Brain (organoid and tissue), 16 donors: ENCODE measurements at places on chromosomes 13 and 19.

GRCh38 chr19:19064811-19065745, 1.3 kb downstream of the SLC25A42 start:
- peak; percentile 32 for DNase-seq

GRCh38 chr13:86282442-86282841, 483.2 kb upstream of the SLITRK6 start:
- DNase-seq: no peak

- no peak for DNase-seq
Measured at GRCh38 chr19:4577020-4577782, 17.7 kb upstream of the SEMA6B start.

DNA sequence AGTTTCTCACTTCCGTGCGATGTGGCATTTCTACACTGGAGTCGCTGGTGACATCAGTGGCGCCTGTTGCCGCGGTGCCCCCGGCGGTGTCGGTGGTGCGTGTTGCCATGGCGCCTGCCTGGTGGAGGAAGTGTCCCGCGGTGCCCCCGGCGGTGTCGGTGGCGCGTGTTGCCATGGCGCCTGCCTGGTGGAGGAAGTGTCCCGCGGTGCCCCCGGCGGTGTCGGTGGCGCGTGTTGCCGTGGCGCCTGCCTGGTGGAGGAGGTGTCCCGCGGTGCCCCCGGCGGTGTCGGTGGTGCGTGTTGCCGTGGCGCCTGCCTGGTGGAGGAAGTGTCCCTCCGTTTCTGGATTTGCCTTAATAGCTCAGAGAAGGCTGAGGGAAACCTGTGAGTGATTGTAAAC, 127.6 kb downstream of the KDM4B start:
- DNase-seq: no peak

GRCh38 chr13:56988543-56988942, 152.2 kb upstream of the PRR20A start:
- DNase-seq: no peak

- no peak for DNase-seq
Measured at GRCh38 chr19:2822846-2823245, 3.2 kb downstream of the ZNF554 start.

DNA sequence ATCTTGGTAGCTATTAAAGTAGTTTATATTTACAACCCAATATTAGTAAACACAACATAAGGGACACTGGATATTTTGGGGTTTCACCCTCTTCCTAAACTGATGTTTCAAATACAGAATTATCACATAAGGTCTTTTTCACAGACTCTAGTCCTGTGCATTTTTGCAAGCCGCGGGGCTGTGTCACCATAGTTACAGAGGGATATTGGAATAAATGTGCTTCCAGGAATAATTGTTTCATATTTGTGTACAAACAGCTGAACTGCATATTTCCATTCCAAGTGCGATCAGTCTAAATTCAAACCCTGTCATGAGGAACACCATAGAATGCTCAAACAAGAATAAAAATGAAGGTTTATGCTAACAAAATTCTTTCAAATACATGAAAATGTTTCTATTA, 762.5 kb upstream of the ARGLU1 start:
- DNase-seq: peak; percentile 64

DNA sequence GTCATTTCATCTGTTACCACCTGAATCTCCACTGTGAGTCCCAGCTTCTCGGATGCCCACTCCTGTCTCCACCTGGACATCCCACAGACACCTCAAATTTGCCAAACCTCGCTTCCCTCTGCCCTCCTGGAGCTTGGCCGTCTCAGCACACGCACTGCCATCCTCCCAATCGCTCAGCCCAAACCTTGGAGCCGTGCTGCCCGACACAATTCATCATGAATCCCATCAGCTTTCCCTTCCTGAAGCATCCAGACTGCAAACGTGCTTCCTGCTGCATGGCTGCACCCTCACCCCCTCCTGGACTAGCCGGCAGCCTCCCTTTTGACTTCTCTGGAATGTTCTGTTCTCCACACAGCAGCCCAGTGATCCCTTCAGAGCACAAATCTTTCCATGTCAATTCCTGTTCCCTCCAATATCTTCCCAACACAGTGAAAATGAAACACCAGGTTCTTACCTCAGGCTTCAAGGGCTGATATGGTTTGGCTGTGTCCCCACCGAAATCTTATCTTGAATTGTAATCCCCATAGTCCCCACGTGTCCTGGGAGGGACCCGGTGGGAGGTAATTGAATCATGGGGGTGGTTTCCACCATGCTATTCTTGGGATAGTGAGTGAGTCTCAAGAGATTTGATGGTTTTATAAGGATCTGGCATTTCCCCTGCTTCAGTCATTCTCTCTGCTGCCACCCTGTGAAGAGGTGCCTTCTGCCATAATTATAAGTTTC, 1.1 kb upstream of the PROZ start:
- no peak for DNase-seq

DNA sequence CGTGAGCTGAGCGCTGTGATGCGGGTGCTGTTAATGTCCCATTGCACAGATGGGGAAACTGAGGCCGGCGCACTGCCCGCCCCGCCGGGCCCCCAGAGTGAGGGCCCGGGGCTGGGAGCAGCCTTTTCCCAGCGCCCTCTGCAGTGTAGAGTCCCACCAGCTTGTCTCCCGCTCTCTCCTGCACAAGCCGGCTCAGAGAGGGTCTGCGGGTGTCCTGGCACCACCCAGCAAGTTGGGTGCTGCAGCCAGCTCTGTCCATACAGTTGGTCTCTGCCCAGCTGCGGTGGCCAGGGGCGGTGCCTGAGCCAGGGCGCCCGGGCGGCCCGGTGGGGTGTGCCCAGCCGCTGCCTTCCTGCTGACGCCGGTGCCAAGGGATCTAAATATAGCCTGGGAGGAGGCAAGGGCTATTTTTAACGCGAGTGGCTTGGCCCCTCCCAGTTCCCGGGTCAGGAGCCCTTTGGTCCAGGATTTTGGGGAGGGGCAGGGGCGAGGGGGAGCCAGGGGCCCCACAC, 19.3 kb downstream of the GADD45B start:
- no peak for DNase-seq

DNA sequence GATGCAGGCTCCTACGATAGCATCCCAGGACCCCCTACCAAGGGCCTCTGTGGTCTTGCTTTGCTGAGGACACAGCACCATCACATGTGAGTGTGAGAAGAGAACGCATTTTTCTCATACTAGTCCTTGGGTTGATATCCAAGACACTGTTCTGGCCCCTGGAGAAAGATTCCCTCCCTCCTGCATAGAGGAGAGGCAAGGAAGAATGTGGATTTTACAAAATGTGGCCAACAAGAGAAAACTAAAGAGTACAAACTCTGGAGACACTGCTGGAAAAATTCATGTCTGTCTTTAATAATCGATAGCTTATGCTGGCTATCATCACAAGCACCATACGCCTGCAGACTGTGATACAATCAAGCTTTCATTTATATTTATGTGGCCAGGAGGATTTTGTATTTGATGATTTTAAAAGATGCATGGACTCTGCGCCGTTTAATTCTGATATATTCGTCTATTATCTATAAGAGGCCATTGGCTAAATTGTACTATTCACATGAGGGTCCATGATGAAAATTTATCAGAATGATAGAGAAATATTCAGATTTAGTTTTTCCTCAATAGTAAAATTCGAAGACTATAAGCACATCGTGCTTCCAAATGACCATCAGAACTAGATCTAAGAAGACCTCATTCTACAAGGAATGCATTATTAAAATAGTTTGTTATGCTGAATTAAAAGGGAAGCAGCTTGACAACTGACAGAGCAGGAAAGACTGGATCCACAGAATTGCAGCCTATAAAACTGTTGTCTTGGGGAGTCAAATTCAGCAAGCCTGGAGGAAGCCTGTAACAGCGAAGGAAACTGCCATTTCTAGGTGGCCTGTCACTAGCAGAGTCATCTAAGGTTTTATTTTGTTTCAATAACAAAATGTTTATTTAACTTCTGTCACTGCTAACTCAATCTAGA, 578.7 kb downstream of the DIAPH3 start:
- DNase-seq: no peak

DNA sequence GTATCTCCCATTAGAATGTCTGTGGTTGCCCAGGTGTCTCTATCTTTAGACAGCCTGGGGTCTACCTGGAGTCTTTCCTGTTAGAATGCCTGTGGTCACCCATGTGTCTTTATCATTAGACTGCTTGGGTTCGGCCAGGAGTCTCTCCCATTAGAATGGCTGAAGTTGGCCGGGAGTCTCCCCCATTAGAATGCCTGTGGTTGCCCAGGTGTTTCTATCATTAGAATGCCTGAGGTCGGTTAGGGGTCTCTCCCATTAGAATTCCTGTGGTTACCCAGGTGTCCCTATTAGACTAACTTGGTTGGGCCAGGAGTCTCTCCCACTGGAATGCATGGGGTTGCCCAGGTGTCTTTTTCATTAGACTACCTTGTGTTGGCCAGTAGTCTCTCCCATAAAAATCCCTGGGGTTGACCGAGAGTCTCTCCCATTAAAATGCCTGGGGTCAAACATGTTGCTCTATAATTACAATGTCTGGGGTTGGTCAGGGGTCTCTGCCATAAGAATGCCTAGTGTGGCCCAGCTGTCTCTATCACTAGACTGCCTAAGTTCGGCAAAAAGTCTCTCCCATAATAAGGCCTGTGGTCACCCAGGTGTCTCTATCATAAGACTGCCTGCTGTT, 1448.7 kb downstream of the UQCRFS1 start:
- no peak for DNase-seq

DNA sequence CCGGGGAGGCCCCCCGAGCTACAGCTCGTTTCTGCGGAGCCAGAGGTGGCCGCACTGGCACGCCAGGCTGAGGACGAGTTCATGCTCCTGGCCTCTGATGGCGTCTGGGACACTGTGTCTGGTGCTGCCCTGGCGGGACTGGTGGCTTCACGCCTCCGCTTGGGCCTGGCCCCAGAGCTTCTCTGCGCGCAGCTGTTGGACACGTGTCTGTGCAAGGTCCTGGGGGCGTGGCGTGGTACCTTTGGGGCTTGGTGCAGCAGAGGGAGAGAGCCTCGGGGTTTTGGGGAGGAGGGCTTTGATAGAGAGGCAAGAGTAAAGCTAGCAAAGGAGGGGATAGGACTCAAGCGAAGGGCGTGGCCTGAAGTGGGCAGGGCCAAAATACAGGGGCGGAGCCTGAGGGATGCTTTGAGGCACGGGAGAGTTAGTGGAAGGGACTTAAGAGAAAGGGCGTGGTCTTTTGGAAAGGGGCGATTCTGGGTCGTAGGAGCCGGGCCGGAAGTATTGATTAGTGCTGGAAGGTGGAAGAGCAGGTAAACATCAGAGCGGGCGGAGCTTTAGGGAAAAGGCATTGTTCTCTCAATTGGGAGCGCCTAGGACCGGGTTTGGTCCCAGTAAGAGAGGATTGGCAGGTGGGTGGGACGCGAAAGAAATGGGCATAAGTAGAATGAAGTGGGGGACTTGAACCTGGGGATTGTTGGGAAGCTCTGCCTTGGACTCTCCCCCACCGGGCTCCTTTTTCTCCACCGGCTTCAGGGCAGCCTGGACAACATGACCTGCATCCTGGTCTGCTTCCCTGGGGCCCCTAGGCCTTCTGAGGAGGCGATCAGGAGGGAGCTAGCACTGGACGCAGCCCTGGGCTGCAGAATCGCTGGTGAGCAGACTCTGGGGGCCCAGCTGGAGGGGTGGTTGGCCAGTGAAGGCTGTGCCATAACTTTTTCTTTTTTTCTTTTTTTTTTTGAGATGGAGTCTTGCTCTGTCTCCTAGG, 1.2 kb downstream of the PPM1N start:
- DNase-seq: no peak

DNA sequence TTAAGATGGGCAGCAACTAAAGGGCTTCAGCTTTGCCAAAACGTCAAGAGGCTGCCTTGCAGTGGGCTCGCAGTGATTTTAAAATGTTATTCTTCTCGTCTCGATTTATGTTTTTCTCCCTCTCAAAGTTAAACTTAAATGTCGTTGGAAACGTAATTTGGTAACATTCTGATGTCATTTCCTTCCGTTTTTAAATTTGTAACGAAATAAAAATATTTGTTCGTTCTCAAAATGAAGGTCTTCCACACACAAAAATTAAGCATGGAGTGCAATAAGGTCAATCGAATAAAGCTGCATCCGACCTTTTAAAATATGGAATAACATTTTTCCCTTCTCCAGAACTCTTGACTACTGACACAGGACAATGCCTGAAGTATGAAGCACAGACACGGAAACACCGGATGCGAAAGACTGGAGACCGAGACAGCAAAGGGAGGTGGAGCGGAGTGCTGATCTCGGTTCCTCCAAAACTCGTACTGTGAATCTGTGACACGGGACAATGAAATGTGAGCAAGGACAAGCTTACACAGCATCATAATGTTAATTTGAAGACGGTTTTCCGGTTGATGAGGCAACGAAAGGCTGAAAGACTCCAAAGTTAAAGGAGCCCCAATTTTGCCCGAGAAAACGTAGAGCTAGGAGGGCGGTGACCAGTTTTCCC, 850 bp downstream of the MTMR6 start:
- peak; percentile 52 for DNase-seq

DNA sequence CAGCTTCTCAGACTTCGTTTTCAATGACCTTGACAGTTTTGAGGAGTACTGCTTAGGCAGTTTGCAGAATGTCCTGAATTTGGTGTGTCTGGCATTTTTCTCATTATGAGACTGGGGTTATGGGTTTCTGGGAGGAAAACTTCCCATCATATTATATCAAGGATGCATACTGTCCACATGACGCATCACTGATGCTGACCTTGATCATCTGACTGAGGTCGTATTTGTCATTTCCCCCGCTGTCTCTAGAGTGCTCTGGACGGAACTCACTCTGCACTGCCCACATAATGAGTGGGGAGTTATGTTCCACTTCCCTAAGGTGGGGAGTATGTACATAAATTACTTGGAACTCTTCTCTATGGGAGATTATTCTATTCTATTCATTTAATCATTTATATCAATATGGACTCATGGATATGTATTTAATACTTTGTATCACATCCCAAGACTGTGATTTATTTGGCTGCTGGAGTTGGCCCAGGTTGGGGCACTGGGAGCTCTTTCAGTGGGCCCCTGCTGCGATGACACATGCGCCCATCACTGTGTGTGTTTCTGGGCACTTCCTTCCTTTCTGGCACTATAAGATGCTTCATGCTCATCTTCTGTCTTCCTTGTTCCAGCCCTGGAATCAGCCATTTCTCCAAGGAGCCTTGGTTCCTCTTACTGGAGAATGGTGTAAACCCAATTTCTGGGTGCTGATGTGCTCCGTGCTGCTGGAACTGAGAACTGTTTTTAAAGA, 138.6 kb downstream of the MIPEP start:
- DNase-seq: no peak

- no peak for DNase-seq
Measured at GRCh38 chr19:30053558-30053957, 111.5 kb downstream of the URI1 start.

- no peak for DNase-seq
Measured at GRCh38 chr13:43942286-43942685, 62.6 kb downstream of the LACC1 start.

- no peak for DNase-seq
Measured at GRCh38 chr13:99331881-99332293, 24.7 kb upstream of the GPR183 start.

DNA sequence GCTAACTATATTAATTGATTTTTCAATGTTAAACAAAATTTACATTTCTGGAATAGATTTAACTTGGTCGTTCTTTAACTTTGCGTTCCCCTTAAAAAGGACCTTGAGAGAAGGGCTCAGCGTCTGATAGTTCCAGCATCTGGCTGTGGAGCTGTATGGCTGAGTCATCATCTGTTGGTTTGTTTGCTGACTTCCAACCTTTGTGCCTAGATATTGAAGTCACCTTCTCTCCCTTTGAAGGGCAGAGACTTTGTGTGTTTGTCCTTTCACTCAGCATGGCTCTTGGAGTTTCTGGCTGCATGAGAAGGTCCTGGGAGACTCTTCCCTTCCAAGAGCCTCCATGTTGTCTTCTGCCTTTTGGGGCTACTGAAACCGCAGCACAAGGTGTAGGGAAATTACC, 16.6 kb upstream of the IRS2 start:
- no peak for DNase-seq

GRCh38 chr13:20492641-20493040, 33.0 kb downstream of the CRYL1 start:
- no peak for DNase-seq

- DNase-seq: no peak
Measured at GRCh38 chr19:49103331-49104085, 10.7 kb upstream of the LIN7B start.
